ENCODE measurements at places on chromosomes 4 and X.

- DNase-seq, result no peak
Observed at GRCh38 chr4:6307891-6308290, 38.2 kb downstream of the WFS1 start.

DNA sequence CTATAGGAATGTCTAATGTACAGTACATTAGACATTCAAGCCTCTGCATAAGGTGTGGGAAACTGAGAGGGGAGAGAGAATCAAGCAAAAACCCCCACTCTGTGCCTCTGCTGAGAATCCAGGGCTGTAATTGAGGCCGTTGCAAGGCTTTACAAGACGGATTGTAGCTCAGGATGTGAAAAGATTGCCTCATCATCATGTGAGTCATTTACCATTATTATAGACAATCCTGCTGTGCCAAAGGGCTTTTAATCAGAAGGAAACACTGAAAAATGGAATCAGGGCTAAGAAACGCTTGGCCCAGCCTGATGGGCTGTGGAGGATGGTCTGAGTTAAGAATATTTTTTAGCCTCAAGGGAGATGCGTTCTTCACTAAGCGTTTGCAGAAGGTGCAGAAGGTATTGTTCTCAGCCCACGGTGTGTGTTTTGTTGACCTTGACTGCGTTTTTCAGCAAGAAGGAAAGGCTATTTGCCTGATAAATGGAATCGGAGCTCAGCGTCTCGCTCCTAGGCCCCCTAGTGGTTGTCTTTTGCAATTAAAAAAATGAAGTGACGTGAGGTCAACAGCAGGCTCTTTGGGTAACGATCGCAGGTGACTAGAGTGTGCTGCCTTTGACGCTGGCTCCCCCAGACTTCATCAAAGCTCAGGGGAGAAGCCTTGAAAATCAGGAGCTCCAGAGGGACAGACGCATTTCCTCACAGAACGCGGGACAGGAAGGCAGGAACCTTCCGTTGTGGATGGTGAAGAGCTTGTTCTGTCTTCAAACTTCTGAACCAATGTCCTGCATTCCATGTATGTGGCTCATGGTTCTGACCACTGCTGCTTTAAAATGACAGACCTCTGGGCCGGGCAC lies 18.1 kb upstream of the CHRNA9 start:
- peak; percentile 36 for DNase-seq

GRCh38 chr4:42278709-42279324 lies 118.5 kb upstream of the SHISA3 start:
- no peak for DNase-seq

- DNase-seq, result no peak
Observed at GRCh38 chr4:125357675-125358074, 42.9 kb downstream of the FAT4 start.

- DNase-seq, result no peak
Observed at GRCh38 chr4:179292468-179292867, 1850.2 kb upstream of the AGA start.

- no peak for DNase-seq
Observed at GRCh38 chr4:111923786-111924185, 221.5 kb upstream of the FAM241A start.

DNA sequence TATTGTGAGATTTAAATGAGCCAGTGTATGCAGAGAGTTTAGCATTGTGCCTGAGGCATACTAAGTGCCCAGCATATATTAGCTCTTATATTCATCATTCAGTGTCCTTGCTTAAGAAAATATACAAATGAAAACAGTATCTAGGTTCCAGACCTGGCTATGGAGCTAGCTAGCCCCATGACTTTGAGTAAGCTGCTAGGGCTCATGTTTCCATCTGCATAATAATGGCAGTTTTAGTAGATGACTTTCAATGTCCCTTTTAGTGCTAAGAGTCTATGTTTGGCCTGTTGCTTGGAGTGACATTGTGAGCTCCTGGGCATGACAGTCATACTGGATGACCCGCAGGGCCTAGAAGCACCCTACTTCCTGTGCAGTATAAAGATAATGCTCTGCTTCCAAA lies 435.3 kb downstream of the ZIC3 start:
- no peak for DNase-seq

GRCh38 chrX:129697204-129697829 lies 41.5 kb upstream of the XPNPEP2 start:
- DNase-seq, result no peak

GRCh38 chrX:104112326-104112951 lies at the start of gene ZCCHC18:
Gene ZCCHC18 (plus strand): TSS chrX:104112523. CDS start chrX:104114112, 1,589 bp downstream.
- DNase-seq, result no peak

DNA sequence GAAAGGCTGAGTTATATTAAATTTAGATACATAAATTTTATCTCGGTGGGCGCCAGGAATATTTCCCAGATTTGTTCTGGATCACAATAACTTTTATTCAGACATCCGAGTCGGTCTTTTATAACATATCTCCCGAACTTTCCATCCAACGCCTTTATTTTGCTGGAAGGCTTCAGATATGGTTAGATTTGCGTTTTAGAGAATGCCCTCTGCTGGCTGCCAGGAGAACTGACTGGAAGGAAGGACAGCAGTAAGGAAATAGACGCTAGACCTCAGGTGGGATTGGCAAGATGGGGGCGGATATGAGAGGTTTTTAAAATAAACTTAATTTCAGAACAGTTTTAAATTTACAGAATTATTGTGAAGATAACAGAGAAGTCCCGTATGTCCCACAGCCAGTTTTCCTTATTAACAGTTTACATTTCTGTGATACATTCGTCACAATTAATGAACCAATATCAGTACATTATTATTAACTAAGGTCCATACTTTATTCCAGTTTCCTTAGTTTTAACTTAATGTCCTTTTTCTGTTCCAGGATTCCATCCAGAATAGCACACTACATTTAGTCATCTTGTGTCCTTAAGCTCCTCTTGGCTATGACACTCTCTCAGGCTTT lies 4.6 kb upstream of the KANTR start:
- no peak for DNase-seq

- DNase-seq, result no peak
Observed at GRCh38 chrX:155718972-155719586, 106.3 kb upstream of the TMLHE start.

- no peak for DNase-seq
Observed at GRCh38 chrX:77731821-77732419, 54.1 kb downstream of the ATRX start.

- no peak for DNase-seq
Observed at GRCh38 chr4:45925809-45926208, 198.0 kb downstream of the GABRG1 start.

DNA sequence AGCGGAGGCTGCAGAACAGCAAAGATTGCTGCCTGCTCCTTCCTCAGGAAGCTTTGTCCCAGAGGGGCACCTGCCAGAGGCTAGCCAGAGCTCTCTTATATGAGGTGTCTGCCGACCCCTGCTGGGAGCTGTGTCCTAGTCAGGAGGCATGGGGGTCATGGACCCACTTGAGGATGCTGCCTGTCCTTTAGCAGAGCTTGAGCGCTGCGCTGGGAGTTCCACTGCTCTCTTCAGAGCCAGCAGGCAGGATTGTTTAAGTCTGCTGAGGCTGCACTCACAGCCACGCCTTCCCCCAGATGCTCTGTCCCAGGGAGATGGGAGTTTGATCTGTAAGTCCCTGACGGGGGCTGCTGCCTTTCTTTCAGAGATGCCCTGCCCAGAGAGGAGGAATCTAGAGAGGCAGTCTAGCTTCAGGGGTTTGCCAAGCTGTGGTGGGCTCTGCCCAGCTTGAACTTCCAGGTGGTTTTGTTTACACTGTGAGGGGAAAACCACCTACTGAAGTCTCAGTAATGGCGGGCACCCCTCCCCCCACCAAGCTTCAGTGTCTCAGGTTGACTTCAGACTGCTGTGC lies 10.9 kb downstream of the DCK start:
- no peak for DNase-seq

GRCh38 chr4:175369087-175369486 lies 443.0 kb downstream of the GPM6A start:
- DNase-seq, result no peak

DNA sequence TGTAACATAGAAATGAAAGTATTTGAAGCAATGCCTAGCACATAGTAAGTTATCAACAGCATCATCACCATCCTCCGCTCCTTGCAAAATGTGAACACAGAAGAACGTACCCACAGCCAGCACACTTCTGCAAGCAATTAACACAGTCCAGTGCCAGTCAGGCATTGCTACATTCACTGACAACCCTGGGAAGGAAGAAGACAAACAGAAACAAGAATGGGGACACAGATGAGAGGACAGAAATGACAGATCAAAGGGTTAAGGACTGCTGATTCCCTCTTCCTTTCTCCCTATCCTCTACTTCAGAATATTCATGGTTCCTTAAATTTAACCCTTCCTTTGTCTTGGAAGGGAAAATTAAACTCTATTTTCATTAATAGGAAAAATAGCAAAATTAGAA lies 53.1 kb downstream of the CHM start:
- DNase-seq, result no peak

DNA sequence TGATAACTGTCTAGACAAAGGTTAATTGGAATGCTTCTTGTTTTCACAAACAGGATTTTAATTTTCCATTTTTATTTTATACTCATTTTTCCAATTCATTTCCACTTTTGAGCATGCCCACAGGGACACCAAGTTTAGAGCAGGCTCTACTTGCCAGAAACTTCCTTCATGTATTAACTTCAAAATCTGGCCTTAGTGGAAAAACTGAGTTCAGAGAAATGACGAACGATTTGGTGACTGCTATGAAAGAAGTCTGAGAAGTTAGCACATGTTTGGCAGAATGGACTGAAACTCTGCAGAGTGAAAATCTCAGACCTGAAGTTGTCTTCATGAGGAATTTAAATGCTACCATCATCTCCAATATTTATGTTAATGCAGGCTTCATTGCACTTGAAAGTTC lies 214.1 kb downstream of the THOC2 start:
- no peak for DNase-seq

DNA sequence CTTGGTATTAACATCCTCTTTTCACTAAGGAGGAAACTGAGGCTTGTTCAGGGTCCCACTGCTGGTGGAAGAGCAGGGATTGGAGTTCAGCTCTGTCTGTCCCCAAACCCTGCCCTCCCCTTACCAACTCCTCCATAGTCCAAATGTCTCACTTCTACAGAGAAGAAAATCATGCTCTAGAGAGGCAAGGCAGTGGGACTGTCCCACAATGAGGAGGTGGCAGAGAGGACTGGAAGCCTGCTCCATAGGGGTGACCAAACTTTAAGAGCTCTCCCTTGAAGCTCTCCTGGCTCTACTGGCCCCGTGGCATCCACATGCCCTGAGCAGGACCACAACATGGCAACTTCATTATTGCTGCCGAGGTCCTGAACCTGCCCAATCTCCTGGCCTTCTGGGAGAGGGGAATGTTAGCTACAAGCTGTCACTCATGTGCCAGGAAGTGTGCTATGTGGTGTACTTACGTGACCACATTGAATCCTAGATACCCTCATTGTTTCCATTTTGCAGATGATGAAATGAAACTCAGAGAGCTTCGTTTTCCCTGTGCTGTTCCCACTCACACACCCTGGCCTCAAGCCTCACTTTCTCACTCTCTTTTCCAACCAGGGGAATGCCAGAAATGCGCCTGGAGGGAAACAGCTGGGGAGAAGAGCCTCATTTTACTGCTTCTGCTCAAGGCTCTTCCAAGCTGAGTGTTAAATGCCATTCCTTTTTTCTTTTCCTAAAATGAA lies 71.5 kb downstream of the ANAPC4 start:
- DNase-seq, result no peak

- no peak for DNase-seq
Observed at GRCh38 chr4:2829933-2830451, 13.7 kb upstream of the ADD1 start.

GRCh38 chr4:76784237-76784636 lies 113.7 kb downstream of the SOWAHB start:
- no peak for DNase-seq

DNA sequence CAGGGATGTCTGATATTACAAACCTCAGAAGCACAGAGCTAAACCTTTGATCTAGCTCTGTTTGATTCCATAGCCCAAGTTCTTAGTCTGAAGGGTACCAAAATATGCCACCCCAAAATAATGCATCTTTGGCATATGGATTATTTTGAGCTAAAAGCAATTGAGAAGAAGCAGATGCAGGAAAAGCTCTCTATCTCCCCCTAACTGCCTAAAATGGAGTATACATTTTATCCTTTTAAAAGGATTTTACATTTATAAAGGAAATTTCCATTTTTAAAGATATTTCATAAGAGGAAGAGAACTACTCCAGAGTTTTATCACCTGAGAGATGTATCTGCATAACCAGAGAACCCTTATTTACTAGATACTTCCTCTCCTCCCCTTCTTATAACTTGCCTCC lies 158.7 kb downstream of the ZNF674 start:
- no peak for DNase-seq

DNA sequence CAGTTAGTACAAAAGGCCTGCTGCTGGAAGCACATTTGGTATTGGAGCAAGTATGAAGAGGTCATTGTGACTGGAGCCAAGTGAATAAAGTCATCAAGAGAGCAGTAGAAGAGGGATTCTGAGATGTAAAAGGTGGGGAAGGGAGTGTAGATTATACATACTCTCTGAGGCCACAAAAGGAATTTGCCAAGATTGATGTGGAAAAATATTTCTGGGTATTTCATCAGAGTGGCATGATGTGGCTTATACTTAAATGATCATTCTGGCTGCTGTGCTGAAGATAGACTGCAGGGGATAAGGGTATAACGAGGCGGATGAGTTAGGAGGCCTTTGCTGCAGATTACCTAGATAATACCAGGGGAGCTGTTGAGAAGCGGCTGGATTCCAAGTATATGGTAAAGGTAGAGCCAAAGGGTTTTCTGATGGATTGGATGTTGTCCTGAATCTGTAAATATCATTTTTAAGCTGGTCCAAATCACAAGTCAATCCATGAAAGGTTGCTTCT lies 231.8 kb upstream of the AGA start:
- DNase-seq, result no peak

DNA sequence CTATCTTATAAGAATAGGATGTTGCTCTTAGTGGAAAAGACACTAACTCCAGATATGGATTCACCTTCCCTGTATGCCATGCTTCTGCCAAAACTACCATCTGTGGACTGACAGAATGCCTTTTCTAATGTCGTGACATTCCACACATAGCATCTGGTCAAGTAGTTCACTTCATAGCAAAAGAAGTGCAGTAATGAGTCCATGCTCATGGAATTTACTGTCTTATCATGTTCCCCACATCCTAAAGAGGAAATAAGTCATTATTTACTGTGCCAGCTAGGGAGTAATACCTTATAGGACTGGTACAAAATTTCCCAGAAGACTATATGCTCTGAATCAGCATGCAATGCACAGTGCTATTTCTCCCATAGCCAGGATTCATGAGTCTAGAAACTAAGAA lies 562.4 kb downstream of the TLL1 start:
- no peak for DNase-seq

DNA sequence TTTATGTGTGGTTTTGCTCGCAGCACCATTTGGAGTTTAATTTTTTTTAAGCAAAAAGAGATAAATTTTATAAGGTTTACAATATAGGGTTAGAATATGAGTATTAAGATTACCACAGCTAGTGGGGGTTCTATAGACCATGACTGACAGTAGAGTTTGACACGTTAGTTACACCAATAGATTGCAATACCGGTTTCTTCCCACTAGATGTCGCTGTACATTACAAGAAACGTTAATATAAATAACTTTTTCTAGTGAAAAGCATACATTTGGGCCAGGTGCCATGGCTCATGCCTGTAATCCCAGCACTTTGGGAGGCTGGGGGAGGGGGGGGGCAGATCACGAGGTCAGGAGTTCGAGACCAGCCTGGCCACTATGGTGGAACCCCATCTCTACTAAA lies 433.6 kb downstream of the MAGEB5 start:
- DNase-seq, result no peak

Data from stimulated activated CD4-positive, alpha-beta T cell treated with anti-CD3 and anti-CD28 coated beads, Interleukin-1b, Interleukin-23, amount 100 ng/mL, for 1 hour (primary cell).